ENCODE measurements at places on chromosomes 16 and 17. TPM values are rescaled to one million over a fixed set of nuclear protein-coding genes. Genes with fewer than 3 reads are reported as not detected.

Gene TAC4
- polyA plus RNA-seq = not detected

GRCh38 chr17:68972119-68972704, 17.0 kb upstream of the ABCA8 start:
- peak; percentile 8 for DNase-seq

DNA sequence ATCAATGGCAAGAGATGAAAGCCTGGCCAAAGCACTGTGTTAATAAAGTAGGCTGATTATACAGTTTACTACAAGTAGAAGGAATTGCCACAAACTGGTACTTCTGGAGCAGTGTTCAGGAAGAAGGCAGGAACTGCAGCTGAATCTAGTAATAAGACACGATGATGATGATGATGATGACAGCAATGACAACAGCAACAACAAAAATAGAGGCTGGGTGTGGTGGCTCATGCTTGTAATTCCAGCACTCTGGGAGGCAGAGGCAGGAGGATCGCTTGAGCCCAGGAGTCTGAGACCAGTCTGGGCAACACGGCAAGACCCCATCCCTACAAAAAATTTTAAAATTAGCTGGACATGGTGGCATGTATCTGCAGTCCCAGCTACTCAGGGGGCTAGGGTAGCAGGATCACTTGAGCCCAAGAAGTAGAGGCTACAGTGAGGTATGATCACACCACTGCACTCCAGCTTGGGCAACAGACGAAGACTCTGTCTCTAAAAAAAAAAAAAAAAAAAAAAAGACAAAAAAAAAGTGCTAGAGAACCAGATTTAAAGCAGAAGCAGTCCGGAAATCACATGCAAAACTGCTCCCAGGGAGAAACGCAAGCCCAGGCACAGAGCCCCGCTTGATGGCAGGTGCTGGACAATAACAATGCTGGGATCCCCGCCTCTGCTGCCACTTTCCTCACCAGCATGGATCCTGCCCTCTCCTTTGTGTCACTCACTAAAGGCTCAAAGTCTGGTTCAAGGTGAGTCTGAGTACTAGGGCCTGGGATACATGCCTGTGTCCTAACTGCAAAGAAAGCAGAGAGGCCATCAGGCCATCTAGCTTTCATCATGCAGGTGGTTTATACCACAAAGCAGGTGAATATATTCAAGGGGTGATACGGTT, 44.8 kb downstream of the CPPED1 start:
- DNase-seq = no peak

DNA sequence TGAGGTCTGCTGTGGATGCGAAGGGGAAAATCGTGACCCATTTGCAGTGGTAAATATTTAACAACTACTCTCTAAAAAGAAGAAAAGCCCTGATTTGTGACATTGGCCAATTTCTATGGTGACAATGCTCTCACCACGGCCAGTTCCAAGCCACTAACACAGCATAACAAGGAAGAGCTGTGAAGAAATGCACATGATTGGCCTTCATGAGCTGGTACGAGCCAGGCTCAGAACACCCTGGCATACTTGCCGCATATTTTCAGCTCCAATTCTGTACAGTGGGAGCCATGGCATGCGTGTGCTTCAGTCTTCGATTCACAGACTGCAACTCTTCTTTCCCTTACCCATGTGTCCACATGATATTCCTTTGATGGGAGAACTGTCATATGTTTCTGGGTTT, 363.9 kb upstream of the CDH5 start:
- DNase-seq = no peak

- DNase-seq = no peak
Observed at GRCh38 chr16:17829811-17830210, 359.1 kb upstream of the XYLT1 start.

All from renal cortex interstitium (tissue), 15 donors.